ENCODE measurements at places on chromosomes 11 and 22.

DNA sequence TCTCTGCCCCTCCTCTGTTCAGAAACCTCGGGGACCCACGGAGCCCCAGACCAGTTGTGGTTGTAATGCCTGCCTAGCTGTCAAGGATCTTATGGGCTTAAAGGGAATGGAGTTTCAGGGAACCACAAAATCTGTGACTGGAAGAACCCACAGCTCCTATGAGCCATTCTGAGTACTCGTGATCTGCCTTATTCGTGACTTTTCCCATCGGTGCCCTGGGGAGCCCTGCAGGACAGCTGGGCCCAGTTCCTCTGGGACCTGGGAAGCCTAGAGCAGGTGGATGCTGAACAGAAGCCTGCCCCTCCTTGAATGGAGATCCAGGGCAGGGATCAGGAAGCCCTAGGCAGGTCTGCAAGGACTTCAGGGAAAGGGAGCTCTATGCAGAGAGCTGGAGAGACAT lies 42.1 kb upstream of the TTC12 start:
- DNase-seq: no peak

DNA sequence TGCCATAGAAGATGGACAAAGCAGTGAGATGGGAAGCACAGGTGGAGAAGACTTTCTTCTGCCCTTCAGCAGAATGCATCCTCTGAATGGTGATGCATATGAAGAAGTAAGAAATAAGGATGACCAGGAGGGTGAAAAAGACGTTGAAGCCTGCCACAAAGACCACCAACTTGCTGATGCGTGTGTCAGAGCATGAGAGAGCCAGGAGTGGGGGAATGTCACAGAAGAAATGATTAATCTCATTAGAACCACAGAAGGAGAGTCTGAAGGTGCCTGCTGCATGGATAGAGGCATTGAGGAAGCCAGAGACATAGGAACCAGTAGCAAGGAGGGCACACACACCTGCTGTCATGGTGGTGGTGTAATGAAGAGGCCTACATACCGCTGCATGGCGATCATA lies 550 bp downstream of the OR5B21 start:
- DNase-seq: no peak

DNA sequence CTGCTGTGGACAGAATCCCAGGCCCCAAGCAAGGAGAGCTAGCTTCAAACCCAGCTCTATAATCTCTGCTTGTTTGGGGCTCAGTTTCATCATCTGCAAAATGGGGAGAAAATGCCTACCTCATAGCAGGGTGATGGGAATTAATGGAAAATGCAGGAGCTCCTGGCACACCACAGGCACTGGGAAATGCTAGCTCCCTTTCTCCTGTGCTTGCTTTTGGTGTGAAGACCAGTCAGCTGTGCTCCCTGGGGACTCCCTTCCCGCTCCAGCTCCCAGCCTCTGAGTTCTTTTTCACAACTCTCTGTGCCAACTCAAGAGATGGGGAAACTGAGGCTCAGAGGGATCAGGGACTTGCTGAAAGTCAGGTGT lies 8.2 kb upstream of the SERPINH1 start:
- DNase-seq: no peak

DNA sequence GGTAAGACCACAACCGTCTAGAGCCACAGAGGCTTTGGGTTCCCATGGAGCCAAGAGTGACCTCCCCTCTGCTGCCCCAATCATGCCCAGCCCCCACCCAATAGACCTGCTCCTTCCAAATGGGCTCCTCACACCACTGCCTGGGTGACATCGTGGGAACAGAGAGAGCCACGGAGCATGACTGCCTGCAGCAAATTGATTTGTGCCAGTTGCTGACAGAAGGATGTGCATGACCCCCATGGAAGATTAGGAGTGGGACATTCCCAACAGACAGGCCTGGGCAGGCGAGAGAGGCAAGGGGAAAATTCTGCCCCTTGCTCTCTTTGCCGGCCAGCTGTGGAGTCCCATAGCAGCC lies 88.5 kb downstream of the TENM4 start:
- DNase-seq: no peak

GRCh38 chr11:111986589-111986988 lies 38.6 kb upstream of the DLAT start:
- peak; percentile 24 for DNase-seq

DNA sequence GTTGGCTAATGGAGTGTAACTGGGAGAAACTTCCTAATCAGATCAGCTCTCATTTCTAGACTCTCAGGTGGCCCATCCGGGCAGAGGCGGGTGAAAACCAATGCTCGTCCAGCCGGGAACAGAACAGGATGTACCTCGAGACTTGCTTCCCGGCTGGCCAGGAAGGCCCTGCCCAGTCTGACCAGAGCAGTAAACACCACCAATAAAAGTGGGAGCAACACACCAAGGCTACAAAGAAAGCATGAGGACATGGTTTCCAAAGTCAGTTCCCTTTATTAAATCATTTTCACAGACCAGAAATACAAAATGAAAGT lies 940 bp upstream of the TNKS1BP1 start:
- DNase-seq: no peak

- DNase-seq: peak; percentile 39
Observed at GRCh38 chr11:78957476-78958245, 383.0 kb upstream of the NARS2 start.

DNA sequence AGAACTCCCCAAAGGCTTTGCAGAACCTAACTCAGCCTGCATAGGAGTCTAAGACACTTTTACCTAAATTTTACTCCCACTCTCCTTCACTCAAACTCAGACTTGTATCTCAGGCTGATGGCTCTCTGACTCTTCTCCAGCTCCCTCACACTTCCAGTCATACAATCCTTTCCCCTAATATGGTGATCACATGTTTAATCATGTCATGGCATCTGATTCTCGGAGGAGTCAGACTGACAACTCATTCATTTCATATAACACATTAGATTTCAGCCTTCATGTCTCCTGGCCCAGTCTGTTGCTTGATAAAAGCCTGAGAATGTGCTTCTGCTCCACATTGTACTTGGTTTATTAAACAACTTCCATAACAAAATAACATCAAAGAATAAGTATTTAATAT lies 1503.9 kb upstream of the TENM4 start:
- DNase-seq: peak; percentile 83

DNA sequence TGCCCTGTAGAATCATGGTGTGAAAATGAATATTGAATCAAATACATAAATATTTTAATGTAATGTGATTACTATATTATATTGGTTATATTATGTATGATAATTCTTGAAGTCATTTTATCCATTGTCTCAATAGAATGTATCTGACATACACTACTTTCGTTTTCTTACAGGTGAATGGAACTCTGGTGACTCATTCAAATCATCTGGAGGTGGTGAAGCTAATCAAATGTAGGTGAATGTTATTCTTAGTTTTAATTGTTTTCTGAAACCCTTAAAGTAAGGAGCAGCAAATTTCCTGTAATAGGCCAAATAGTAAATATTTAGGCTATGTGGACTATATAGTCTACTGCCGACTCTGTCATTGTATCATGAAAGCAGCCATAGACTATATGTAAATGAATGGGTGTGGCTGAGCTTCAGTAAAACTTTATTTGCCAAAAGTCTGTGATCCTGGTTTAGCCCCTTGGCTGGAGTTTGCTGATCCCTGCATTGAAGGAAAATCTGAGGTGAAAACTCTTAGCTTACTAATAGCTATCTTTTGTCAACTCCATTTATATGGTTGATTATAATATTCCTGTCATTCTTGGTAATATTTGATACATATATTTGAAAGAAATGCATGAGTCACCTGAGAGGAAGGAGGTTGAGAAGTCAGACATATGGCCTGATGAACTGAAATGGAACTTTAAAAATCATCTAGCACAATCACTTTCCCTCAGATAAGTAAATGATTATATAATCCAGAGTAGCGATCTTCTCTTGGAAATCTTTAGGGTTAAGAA lies 87.2 kb upstream of the GRIK4 start:
- DNase-seq: peak; percentile 51

GRCh38 chr11:92460213-92460612 lies 235.6 kb downstream of the FAT3 start:
- DNase-seq: no peak

- peak; percentile 83 for DNase-seq
Observed at GRCh38 chr22:45577746-45578523, 75.3 kb downstream of the FBLN1 start.

DNA sequence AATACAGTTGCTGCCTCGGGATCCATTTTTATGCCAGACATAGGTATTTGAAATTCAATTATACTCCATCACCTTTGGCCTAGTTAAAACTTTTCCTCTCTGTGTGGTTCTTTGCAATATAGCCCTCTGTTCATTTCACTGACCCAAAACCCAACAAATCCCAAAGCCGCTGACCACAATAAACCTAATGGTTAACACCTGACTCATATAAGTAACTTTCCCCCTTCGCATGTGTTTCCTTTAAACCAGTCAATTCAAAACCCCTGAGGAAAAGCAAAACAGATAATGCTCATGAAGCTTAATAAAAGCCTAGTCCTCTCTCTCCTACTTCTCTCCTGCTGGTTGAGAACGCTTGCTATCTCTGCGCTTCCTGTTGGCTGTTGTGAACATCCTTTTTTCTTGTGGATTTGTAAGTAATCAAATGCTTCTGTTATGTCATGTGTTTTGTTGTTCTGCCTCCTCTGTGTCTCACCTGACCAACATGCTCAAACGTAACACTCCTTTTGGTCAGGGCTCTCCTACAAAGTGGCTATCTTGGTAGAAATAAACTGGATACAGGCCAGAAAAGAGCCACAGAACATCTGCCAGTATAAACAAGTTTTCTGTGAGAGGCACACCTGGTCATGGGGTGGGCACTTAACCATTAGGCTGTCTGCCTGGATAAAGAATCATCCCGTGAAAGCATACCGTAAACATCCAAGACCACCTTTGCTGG lies 652.6 kb downstream of the METTL15 start:
- DNase-seq: peak; percentile 65

DNA sequence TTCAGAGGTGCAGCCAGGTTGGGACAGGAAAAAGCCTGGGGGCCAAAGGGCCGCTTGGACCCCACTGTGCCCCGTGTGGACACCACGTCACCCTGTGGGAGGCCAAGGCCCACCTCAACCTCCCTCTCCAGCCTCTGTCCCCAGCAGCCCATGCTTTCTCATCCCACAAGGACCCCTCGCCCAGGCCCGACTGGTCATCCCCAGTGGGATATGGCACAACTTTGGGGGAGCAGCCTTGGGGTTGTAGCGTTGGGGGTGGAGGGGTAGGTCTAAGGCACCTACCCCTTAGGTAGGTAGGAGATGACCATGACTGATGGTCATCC lies 44.0 kb downstream of the IGF2 start:
- no peak for DNase-seq

DNA sequence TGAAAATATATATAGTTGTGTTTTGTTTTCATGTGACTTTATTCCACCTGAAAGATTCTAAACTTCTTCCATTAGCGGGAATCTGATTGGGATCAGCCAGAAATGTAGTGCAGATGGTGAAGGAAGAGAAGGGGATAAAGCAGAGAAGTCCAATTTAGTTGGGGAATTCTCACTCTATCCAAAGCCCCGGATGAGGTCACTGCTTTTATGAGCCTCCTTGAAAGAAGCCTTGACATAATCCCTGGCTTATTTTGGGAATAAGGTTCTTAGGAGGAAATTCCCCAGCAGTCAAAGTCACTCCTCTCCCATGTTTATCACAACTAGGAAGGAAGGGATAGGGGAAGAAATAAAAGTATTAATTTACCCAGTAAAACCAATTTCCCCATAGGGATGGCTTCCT lies 41.1 kb downstream of the OSBP start:
- DNase-seq: no peak

DNA sequence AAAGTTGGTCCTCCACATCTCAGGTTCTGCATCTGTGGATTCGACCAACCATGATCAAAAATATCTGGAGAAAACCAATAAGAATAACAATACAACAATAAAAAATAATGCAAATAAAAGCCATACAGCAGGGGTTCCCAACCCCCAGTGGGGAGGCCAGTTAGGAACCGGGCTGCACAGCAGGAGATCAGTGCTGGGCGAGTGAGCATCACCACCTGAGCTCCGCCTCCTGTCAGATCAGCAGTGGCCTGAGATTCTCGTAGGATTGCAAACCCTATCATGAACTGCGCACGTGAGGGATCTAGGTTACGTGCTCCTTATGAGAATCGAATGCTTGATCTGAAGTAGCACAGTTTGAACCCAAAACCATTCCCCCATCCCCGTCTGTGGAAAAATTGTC lies 25.4 kb upstream of the MYO18B start:
- DNase-seq: no peak

DNA sequence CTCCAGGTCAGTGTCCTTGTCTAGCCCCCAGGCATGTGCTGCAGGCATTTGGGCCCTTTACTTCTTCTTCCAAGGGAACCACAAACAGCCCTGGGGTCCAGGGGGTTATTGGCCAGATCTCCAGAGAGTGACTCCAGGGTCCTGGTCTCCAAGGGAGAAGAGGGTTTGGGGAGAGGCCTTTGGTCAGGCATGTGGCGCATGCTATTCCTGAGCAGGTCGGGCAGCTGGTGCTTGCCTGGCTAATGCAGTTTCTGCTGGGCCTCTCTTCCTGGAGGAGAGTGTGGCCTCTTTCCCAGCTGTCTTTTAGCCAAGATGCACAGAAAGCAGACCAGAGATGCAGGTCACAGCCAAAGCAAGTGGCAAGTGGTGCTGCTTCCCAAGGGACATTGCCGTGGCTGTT lies 3.8 kb upstream of the RFPL2 start:
- no peak for DNase-seq

DNA sequence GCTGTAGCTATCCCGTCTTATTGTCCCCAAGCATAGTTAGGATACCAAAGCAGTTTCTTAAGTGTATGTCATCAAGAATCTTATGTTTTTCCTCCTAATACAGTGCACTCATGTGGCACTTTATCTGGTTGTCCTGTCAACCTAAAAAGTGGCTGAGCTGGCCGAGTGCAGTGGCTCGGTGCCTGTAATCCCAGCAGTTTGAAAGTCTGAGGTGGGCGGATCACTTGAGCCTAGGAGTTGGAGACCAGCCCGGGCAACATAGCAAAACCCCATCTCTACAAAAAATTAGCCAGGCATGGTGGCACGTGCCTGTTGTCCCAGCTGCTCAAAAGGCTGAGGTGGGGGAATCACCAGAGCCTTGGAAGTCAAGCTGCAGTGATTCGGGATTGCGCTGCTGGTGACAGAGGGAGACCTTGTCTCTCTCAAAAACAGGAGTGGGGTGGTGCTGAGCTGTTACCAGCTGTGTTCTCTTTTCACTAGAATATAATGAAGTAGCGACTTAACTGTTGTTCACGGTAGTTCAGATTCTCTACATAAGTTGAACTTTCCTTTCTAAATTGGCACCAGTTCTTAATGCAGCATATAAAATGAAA lies 48.1 kb downstream of the EP300 start:
- no peak for DNase-seq

GRCh38 chr11:126713806-126714205 lies 286.8 kb downstream of the KIRREL3 start:
- DNase-seq: no peak

GRCh38 chr11:9716275-9717039 lies 52.6 kb downstream of the SWAP70 start:
- DNase-seq: peak; percentile 66

DNA sequence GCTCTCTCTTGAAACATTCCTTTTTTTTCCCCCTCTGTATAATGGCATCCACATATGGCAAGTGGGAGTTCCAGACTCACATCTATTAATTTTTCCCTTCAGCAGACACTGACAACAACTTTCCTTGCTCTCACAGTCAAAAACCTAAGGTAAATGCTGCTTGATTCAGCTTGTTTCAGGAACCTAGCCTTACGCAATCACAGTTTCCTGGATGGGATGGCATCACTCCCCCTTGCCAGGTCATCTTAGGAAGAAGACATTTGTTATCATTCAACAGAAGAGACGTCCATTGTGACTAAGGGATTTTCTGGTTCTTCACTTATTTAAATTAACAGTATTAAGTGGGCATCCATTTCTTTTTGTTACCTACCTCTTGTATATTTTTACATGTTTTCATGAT lies 112.0 kb upstream of the PDGFD start:
- DNase-seq: peak; percentile 90
